Cortex of kidney (tissue), 1 donor: ENCODE measurements at places on chromosomes 13 and 19.

- DNase-seq = no peak
These were observed 2.1 kb upstream of the F10 start for GRCh38 chr13:113120300-113121182.

GRCh38 chr13:76637641-76638141 lies 248.5 kb downstream of the KCTD12 start:
- no peak for DNase-seq

DNA sequence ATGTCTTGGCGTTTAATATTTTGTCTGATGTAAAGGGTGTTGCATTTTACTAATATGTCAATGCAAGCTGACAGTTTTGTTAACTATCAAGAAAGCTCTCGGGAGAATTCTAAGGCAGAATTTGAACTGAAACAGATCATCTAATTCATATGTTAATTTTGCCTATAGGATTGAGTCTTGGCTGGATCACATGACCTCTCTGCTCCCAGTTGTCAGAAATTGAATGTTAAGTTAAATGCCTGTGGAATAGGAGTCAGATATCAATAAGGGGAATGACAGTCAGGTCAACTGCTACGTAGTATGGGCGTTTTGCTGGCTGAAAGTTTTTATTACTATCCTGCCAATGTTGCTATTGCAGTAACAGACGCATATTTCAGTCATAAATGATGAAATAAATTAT lies 358.5 kb downstream of the MYO16 start:
- no peak for DNase-seq

- DNase-seq = no peak
These were observed 14.0 kb downstream of the ZNF552 start for GRCh38 chr19:57800696-57801095.

GRCh38 chr13:112761701-112762689 lies 72.2 kb downstream of the ATP11A start:
- DNase-seq = no peak

DNA sequence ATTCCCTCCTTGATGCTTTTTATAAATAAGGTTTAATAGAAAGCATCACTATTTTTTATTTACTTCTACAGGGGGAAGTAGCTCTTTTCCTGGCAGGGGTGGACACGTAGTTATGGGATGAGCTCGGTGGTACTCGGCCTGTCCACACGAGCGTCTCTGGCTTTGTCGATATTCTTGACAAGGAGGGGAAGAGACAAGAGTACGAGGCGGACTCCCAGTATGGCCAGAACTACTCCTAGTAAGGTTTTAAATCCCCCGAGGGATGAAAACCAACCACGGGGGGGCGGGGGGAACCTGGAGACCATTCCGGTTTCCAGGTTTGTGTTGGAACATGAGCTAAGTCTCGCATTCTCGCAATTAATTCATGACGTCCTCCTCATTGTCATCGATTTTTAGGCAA lies 5.6 kb upstream of the BSG start:
- no peak for DNase-seq

DNA sequence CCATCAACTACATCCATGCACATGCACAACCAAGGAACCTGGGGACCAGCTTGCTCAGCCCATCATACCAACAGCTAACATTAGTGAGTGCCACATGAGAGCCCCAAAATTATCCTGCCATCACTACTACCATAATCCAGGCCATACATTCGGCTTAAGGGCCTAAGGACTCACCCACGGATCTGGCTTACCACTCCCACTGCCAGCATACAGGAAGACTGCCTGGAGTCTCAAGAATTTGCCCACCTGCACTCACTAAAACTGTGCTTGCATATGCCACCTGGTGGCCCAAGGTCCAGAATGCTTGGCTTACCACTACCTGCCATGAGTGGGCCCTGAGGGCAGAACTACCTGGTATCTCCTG lies 1562.9 kb upstream of the PRR20A start:
- DNase-seq = no peak

GRCh38 chr13:98372876-98373275 lies 195.8 kb upstream of the RNF113B start:
- no peak for DNase-seq

GRCh38 chr13:33583398-33583797 lies 234.6 kb upstream of the RFC3 start:
- DNase-seq = no peak

DNA sequence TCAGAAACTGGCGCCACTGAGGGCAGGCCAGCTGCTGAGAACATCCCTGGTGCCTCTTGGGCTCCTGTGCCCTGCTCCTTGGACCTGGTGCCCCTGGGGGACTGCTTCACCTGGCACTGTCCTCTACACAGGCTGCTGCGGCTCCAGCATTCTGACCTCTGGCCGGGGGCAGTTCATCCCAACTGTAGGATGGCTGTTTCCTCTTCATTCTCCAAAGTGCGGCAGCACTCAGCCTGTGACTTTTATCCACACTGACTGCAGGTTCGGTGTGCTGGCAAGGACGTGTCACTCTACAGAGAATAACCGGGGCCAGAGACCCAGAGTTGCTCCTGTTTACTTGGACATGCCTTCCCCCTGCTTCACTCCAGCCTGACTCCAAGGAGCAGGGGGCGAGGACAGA lies 7.6 kb upstream of the ANKRD10 start:
- no peak for DNase-seq

- no peak for DNase-seq
These were observed 457.9 kb downstream of the KLF5 start for GRCh38 chr13:73516731-73517130.

GRCh38 chr19:18419699-18420460 lies 682 bp downstream of the SSBP4 start:
- no peak for DNase-seq

DNA sequence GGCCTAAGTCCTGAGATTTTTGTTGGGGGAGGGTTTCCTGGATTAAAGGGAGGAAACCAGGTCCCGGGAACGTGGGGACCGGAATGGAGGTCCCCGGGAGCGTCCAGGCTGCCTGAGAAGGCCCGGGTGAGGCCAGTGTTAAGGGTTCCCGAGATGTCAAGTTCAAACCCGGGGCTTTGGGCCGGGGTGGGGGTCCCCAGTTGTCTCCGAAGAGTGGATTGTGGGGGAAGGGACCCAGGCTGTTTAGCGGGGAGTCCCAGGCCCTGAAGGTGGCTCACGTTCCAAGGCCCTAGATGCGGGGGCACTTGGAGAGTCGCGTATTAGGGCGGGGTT lies 262 bp downstream of the COX7A1 start:
- no peak for DNase-seq

DNA sequence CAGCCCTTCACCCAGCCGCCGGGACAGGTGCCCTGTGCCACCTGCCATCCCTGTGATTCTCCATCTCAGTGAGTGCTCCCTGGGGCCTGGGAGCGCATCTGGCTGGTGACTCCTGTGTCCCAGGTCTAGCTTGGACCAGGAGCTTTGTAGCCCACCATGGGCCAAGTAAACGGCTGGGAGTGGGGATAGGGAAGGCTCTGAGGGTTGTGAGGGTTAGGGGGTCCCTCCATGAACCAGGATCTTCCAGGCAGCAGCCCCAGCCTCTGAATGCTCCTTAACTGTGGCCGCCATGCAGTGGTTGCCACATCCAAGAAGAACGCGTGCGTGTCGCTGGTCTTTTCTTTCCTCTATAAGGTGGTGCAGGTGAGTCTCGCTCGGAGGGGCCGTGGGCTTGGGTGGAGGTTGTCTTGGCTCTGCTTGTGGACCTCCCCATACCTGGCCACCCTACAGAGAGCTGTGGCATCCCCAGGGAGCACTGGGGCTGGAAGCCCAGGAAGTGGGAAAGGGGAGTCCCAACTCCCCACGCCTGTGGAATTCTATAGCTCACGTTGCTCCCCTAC lies 8.4 kb downstream of the AP1M1 start:
- no peak for DNase-seq

- DNase-seq = no peak
These were observed 221.8 kb downstream of the OLFM4 start for GRCh38 chr13:53250272-53250875.

DNA sequence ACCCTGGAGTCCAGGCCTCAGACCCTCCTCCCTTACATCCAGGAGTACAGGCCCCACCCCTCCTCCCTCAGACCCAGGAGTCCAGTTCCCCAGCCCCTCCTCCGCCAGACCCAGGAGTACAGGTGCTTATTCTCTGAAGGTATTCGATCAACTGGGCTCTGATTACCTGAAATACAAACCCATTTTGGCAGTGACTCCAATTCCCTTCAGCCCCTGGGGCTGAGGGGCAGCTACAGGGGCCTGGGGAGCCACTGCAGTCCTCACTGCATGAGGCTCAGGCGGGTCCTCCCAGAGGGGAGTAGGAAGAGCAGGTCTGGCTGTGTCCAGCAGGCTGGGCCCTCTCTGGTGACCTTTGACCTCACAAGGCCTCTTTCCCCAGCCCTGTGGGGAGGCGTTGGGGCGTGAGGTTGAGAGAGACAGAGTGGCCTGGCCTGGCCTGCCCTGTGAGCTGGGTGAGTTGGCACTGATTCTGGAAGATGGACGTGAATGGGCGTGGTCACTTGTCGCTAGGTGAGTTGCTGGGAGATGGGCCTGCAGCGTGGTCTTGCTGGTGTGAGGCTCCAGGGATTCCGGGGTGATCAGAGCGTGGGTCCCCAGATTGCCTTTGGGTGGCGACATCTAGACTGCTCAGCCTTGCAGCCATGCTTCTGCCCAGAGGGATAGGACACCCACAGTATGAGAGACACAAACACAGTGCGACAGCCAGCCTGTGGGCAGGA lies 3.1 kb downstream of the BCAT2 start:
- DNase-seq = no peak

DNA sequence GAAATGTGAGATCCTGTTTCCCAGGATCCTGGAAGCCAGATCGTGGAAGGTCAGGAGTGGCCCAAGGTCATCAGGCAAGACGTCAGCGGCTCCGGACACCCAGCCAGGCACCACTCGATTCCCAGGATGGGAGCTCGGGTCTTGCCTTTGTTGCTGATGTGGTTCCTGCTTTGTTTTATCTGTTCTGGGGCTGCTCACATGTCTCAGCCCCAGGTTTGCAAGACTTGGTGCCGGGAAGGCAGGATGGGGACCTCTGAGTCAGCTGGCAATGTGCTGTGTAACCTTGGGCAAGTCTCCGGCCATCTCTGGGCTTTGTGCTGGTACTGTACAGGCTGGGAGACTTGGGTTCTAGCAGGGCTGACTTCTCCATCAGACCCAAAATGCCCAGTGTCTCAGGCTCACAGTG lies 1.4 kb upstream of the FCHO1 start:
- DNase-seq = no peak
